Kasumi-1 (cell line): ENCODE measurements at places on chromosomes 4 and X.

- no peak for DNase-seq
These were observed 236.2 kb upstream of the SFRP2 start for GRCh38 chr4:154025110-154025509.

DNA sequence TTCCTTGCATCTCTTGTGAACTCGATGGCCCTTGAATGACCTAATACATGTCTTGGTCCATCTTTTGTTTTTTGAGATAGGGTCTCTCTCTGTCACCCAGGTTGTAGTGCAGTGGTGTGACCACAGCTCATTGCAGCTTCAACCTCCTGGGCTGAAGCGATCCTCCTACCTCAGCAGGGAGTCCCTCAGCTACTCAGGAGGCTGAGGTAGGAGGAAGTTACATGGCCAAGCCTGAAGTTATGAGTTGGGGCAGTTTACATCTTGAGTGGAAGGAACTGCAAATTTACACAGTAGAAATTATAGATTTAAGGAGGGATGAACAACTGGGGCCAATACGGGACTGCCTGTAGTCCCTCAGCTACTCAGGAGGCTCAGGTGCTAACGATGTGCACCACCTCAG is 97.2 kb upstream of the METTL14 start:
- DNase-seq, result no peak

DNA sequence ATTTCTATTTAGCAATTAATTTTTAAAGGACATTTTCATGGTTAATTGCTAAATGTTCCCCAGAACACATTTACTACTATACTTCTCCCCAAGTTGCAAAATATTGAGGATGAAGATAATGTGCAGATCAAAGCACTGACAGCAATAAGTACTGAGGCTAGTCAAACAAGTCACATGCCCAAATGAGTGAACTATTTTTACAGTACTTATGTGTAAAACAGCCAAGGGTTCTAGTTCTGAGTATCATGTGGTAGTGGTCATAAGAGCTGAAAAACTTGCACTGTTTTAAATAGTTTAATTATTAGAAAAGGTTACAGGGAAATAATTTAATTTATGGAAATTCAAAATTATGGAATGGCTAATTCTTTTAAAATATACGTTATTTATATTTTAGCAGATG is 3.8 kb downstream of the GALNTL6 start:
- DNase-seq, result no peak

GRCh38 chr4:63728480-63729177 is 680.6 kb downstream of the TECRL start:
- DNase-seq, result no peak

DNA sequence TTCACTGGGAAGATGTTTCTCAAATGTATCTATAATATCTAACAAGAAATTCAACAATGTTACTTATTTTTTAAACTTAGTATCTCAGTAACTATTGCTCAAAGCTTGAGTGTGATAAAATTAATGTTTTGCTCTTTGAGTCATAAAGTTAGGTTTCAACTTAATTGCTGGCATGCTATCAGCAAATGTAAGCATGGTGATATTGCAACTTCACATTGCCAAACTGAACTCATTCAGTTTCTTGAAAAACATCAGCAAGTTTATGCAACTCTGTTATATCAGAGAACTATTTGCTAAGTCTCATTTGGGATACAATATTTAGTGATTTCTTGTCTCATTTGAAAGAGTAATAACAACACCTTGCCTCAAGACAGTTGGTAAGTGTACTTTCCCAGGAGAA is 91.2 kb upstream of the KLF3 start:
- DNase-seq, result no peak

DNA sequence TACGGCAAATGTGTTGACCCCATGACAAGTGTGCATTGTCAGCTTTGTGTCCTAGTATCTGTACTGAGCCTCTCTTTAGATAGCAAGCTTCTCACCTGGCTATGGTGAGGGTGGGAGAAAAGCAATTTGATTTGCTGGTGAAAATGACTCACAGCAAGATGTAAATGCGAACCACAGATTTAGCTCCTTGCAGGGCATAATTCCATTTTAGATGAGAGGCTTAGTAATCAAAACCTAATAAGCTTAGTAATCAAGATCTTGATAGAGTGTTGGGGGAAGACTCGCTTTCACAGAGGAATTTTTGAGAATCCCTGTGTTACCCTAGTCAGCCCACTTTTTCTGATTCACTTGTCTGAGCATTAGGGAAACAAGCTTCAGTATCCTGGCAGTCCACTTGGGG is 7.7 kb upstream of the OCIAD2 start:
- DNase-seq, result no peak

DNA sequence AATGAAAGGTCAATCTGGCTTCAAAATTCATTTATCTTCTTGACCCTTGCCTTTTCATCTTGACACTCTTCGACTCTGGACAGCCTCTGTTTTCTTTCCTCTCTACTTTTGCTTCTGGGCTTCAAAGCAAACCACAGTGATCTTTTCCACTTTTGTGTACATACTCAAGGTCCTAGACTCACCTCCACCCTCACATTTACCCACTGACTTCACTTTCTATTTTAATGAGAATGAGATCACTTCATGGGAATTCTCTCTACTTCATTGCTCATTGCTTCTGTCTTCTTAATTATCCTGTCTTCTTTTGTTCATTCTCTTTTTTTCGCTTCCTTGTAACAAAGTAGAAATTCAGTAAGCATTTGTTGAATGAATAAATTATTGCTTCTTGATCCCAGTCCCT is 330.1 kb upstream of the HAND2 start:
- no peak for DNase-seq

- DNase-seq, result no peak
These were observed 160.1 kb upstream of the NDST3 start for GRCh38 chr4:117874216-117874615.

GRCh38 chr4:137065311-137065710 is 467.0 kb downstream of the PCDH18 start:
- peak; percentile 16 for DNase-seq

DNA sequence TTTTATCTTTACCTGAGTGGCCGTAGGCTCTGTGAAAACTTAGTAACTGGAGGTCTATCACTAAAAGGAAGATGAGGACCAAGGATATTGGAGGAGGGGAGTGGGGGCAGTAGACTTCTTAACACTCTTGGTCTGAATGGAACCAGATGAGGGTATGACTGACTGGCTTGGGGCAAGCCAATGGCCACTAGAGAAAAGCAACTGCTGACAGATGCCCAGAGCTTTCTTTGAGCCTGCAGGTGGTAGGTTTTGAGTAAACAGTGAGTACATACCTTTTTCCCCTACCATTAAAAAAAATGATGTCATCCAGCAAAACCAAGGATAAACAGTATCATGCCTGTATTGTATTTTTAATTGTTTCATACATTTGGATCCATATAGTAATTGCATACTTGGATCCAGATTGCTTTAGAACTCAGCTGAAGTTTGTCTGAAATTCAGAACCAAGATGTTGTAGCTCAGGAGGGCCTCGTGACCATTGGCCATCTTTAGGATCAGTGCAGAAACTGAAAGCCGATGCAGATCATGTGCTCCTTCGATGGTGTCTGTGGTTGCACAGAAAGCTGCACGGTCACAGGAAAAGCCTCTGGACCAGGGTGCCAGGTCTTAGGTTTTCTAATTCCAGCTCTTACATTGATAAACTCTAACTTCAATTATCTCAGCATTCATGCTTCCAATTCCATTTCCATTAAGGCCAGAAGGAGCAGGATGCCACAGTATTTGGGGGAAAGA is 131.0 kb downstream of the PDGFRA start:
- DNase-seq, result no peak

GRCh38 chr4:90174621-90175023 is 47.4 kb downstream of the CCSER1 start:
- DNase-seq, result no peak

DNA sequence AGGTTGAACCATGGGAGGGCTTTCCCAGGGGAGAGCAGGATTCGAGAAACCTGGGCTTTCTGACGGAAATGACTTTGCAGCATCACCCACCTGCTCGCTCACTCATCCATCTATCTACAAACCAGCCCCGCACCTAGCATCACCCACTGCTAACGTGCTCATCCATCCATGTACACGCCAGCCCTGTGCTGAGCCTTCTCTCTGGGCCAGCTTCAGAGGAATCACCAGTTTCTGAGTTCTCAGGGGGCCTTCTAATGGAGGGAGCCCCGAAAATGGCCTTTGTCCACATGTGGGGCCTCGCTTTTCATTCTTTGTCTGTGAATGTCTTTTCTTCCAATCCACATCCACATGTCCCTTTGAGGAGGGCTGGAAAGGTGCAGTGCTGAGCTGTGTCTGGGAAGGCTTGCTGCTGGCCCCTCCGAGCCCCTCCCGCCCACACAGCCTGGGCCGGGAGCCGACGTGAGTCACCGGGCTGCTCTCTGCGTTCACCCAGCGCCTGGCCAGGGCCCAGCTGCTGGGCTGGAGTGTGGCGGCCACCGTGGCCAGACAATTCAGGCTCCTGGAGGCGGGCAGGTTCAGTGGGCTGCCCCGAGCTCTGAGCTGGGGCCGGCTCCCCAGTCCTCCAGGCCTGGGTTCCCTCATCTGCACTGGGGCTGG is 14.7 kb downstream of the SORCS2 start:
- no peak for DNase-seq

DNA sequence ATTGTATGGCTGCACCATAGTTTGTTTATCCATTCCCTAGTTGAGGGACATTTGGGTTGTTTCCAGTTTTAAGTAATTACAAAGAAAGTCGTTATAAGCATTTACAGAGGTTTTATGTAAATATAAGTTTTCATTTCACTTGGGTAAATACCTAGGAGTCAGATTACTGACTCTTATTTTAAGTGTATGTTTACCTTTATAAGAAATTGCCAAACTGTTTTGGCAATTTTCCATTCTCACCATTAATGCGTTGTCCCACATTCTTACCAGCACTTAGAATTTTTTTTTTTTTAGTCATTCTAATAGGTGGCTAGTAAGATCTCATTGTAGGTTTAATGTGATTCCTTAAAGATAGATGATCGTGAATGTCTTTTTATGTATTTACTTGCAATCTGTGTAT is 121.5 kb upstream of the NR3C2 start:
- DNase-seq, result no peak

DNA sequence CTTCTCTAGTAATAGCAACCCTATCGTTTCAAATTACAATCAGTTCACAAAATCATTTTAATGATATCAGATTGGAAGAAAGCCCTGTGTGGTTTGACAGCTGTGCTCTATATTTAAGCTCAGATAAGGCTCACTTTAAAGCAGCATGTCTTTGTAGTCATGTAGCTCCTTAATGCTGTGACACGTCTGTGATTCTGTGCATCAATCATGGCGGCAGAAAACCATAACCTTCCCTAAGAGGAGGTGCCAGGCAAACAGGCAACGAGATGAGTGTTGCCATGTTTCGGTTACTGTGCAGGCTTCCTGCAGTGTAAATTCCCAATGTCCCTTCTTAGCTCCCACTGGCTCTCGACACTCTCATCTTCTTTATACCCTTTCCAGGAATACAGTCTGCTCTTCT is 212.7 kb downstream of the GRID2 start:
- DNase-seq, result no peak

DNA sequence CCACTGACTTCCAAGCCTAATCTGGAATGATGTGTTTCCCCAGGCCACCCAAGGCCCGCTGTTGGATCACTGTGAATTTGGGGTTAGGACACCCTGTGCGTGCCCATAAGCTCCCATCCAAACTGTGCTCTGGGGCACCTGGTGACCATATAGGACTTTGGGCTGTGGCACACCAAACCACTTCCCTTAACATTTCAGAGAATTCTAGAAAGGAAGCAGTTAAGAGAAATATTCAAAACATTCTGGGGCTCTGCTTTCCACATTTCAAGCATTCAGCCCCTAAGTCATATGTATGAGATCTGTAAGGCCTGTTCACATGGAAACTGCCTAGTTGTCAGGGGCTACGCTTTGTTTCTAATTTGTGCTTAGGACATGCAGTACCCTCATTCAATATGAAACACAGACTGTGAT is 14.4 kb downstream of the VGLL1 start:
- DNase-seq, result no peak
